NCI-H1417 treated with DMSO at 0.1 percent for 48 hours (cell line): ENCODE measurements at places on chromosomes 7 and 10.
A peak's percentile ranks its signal among the peaks of the same experiment; 100 is the strongest.

- DNase-seq, result no peak
Measured at GRCh38 chr10:62894156-62894555, 78.0 kb upstream of the EGR2 start.

DNA sequence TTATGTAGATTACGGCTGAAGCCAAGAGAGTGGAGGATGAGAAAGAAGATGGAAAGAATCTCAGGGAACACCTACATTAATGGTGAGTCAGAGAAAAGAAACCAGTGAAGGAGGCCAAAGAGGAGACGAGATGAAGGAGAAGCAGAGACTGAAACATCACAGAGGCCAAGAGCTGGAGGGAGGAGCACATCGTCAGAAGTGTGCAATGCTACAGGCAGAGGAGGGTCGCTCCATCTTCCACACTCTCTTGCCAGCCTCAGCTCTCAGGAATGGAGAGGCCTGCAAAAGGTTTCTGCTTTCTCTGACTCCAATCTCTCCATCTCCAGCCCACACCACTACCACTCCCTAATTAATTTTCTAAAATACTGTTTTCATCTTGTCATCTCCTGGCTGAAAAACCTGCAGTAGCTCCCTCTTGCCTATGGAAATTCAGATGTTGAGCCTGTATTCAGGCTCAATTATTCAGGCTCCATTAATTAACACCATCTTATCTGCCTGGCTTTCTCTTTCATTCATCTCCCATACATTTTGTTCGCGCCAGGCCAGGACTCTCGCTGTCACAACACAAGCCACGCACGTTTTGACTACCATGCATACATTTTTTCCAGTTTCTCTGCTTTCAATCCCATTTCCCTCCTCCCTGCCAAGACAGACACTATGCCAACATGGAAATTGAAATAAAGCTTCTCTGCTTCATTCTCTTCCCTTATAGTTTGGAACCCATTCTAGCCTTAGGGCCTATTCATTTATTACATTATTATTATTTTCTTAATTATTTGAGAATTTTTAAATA is 165.8 kb downstream of the INHBA start:
- no peak for DNase-seq

GRCh38 chr10:30554440-30554825 is 75.1 kb downstream of the LYZL2 start:
- DNase-seq, result no peak

GRCh38 chr7:128304212-128304611 is 39.5 kb downstream of the RBM28 start:
- no peak for DNase-seq

DNA sequence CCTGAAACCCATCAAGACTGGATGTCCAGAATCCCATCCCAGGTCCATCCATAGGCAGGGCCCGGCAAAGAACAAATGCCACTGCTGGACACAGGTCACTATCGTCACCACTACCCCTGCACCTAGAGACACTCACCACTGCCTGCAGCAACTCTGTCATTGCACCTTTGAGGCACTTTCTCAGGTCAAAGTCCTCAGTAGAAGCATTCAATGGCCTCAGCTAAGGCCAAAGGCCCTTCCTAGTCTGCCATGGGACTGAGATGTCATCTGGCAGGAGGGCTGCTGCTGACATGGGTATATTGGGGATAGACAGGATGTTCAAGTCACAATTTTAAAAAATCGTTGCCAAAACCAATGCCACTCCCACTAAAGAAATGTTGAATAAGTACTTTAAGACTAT is 58.7 kb downstream of the GPAM start:
- DNase-seq, result no peak

DNA sequence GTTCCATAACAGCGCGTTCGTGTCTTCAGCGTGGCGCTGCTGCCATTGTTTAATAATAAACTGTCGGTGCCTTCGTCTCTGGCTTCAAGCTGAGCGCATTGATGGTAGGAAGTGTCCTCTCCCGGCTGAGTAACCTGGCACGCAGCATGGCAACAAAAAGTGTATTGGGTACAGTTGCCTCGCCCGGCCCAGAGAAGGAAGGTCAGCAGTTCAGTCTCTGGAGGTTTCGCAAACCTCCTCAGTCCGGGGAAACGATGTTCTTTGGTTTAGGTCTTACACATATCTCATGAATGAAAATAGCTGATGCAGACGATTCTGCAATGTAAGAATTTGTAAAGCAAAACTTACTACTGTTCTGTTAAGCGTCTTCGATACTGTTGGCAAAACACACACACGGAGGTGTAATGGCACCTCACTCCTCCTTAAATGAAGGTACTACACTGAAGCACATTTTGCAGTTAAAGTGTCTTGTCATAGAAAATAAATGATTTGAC is 739 bp upstream of the CCDC186 start:
- DNase-seq, result no peak

DNA sequence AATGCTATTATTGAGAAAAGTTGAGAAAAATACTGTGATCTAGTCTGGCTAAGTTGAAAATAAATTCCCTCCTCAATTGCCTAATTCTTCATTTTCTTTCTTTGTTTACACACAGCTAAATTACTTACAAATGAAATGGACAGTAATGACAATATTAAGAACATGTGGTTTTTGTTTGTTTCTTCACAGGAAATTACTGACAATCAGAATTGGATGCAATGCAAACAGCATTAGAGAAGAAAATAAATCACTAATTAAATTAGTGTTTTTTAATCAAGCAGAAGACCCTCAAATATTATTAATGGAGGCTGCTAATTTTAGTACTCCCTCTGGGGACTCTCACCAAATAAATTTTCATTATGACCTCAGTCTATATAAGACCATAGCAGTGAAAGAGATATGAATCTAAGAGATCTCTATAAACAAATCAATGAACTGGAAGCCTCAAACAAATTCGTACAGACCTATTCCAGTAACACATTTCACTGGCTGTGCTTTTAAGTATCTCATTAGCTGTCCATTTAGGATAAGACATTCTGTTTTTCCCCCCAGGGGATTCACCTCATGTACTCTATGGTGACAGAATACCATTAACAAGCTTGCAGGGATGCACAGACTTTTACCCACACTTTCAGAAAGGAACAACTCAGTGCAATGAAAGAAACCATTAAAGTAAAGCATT is 202.0 kb upstream of the DGKB start:
- peak; percentile 38 for DNase-seq
